ENCODE measurements at places on chromosomes 3 and 15.

- no peak for DNase-seq
These were observed 26.2 kb upstream of the LARS2 start for GRCh38 chr3:45362161-45362560.

DNA sequence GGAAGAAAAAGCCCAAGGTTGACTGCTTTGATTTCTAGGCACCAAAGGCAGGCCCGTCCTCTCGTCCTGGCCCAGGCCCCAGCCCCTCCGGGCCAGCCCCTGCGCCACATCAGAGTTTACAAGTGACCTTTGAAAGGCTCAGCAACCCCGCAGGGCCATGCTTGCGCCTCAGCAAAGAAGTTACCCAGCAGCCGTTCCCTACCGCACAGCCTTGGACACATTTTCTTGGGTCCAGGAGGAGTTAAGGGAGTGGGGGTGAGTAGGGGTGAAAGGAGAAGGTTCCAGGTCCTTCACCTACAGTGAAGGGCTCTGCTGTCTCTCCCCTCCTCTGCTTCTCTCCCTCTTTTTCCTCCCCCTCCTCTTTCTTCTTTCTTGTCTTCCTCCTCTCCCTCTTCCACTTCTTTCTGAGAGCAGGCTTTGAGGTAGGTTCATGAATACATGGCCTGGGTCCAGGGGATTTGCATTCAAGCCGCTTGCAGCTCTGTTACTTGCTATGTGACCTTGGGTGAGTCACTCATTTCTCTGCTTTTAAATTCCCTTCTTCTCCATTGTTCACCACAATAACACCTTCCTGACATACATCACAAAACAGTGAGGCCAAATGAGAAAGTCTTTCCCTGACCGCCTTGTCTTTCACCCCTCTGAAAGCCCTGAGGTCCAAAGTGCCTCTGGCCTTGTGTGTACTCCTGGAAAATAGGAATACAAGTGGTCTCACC is 223.3 kb upstream of the TPRG1 start:
- no peak for DNase-seq

- no peak for DNase-seq
These were observed 10.3 kb downstream of the NCBP2 start for GRCh38 chr3:196931828-196932587.

DNA sequence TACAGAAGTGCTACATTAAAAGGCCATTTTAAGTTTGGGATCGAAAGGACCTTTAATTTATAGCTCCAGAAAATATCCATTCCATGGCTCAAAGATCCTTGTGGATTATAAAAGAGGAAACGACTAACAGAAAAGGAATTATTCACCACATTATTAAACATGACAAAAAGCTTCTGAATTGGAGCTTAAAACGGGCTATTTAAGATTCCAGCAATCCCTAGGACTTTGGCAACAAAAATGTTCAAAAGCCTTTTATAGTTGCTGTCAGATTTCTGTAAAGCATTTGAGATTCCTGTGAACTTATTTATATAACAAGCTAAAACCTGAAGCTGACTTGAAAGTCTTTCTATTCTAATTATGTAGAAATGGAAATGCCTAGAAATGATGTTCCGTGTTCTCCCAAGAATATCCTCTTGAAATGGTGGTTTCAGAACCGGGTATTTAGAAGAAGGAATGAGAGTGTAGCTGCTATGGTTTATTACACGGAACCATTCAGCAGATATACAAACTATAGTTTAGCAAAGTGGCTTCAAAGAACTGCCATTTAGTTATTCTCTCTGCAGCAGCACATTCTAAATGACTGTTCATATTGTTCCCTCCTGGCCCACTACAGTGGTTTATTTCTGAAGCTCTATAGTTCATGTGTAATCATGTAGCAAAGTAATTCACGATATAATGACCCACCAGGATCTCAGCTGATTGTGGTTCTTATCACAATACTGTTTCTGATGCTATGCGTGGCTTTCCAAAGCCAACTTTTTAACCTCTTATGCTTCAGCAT is 961.7 kb downstream of the FHIT start:
- DNase-seq: no peak

GRCh38 chr3:127887321-127887720 is 27.7 kb upstream of the KBTBD12 start:
- DNase-seq: no peak

DNA sequence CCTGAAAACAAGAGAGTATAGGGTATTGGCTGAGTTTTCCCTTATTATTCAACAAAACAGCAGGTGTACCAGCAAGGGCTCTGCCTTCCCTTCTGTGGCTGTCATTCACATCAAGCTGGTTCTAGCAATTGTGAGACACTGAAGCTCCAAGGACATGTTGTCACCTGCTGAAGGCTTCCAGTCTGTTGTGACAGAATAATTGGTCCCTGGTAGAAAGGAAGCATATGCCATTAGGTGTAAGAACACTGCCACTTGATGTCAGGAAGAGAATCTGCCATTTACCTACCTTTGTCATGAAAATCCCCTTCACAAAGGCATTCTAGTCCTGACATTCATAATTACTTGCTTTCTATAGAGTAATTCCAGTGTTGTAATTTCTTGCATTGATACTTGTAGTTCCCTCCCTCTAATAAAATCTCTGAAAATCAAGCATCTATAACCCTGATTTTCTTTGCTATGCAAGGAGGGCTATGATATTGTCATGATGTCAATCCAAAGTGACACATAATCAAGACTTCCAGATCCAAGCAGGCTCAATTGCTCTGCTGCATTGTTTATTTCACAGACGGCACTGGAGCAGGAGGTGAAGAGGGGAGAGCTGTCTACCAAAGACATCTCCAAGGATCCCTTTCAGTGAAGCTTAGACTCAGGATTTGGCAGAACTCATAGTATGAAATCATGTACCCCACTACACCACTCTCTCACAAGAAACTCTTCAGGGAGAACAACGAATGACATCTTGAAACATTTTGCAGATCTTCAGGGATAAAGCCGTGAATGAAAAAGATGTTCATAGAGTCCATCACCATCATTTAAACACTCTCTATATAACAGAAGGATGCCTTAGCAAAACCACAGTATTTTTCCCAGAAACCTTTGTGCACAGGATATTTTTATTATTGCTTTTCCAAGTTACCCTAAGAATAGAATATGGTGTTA is 425.3 kb downstream of the RBMS3 start:
- no peak for DNase-seq

DNA sequence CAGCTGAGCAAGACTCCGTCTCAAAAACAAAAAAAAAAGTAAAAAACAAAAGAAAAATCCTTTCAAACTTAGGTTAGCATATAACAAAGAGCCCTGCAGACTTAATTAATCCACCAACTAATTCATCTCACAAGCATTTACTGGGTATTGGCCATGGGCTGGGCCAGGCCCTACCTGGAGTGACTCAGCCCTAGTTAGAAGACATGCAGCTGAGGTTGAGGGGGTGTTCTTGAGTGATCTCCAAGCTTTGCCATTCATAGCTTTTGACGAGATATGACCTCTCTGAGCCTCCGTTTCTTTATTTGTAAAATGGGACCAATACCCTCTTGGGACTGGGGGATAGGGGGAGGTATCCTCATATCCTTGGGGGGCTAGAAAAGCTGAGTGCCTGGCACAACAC is 7.8 kb downstream of the FBXL22 start:
- no peak for DNase-seq

- no peak for DNase-seq
These were observed 5.9 kb downstream of the TOP2B start for GRCh38 chr3:25658836-25659235.

DNA sequence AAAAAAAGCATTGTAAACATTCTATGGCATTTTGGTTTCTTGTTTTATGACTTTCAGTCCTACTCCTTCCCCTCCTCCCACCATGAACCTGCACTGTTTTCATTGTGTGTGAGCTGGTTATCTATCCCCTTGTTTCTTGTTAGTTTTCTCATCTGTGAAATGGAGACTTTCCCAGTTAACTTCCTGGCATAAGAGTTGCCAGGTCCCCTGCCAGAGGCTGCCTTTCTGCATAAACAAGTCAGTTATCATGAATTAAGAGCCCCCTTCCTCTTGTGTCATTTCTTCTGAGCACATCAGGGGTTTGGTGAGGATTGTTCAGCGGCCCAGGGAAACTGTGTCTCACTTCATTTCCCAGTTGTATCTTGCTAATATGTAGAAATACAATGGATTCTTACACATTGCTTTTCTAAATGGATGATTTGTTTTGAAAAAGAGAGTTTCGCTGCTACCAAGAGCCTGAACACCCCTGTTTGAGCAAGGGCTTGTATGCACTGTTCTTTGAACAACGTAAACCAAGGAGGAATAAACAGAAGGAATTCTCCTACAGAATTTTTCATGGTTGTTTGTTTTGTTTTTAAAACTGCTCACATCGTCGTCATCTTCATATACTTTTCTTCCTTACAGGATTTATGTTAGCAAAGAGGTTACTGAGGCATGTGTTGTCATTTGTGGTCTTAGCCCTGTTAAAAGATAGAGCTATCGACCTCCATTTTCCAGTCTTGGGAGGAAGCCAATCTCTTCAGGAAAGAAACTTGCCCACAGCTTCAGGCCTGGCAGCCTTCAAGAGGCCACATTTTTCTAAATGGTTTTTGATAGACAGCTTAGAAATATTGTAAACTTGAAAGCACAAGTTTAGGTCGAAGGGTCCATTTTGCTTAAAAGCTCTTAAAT is 144.6 kb upstream of the IL12A start:
- no peak for DNase-seq

GRCh38 chr3:121698476-121698875 is 37.8 kb upstream of the HCLS1 start:
- DNase-seq: no peak

DNA sequence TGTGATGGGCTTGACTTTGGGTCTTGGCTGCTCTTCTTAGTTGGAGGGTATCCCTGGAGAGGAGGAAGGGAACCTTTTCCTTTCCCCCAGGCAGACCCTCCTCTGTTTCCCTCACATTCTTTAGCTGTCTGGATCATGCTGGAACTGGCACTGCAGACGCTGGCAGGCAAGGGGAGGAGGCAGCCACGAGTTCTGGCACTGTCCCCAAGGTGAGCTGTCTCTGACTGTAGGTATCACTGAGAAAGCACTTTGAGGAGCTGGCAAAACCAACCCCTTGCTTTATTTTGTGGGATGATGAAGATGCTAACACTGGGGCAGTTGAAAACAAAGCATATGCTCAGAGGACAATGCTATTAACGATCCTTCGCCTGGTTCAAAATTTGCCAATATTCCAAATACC is 175.0 kb downstream of the SOX2 start:
- no peak for DNase-seq

GRCh38 chr3:117411971-117412370 is 702.4 kb downstream of the TUSC7 start:
- no peak for DNase-seq

DNA sequence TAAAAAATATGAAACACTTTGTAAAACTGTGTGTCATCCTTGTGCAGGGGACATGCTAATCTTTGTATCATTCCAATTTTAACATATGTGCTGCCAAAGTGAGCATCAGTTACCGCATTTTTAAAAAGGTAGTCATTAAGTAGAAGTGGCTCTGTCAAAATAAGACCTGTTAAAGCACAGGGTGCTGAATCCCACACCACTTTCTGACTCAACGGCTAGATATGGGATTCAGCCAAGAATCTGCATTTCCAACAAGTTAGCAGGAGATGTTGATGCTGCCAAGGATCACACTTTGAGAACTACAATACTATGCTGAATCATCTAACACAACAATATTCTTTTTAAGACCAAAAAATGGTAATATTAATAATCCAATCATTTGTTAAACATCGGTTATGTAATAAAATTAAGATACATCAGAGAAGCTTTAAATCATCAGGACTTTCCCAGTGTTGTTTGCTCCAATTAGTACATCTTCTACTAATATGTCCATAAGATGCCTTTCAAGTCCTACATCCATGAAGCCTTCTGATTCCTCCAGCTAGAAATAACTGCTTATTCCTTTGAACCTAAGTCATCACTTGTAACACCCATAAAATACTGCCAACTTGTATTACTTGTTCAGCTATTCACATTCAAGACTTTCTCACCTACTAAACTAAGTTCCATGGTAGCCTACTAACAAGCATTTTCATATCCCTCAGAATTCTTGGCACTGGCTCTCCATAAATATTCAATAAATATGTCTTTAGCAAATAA is 71.1 kb downstream of the TBL1XR1 start:
- DNase-seq: no peak

DNA sequence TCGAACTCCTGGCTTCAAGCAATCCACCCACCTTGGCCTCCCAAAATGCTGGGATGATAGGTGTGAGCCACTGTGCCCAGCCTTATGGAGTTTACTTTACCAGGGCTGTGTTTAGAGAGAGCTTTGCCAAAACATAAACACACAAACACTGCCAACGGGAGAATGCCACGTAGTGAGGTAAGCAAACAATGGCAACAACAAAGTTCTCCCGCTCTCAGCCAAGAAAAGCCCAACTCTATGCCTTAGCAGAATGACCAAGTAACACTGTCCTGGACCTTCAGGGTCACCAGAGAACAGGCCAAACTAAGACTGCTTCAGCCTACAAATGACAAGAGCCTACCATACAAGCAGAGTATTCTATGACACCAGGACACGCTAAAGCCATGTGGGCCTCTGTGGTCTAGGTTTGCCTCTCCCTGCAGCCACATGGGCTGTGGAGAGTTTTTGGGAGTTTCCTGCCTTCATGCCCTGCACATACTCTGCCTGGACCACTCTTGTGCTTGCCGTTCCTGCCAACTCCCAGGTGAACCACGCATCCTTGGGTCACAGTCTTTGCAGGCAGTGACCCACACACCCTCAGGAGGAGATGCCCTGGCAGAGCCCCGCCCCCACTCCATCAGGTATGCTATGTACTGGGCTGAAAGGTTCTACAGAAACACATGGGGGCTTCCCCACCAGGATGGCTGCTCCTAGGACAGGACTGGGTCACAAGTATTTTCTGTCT is 21.6 kb upstream of the CNBP start:
- no peak for DNase-seq

GRCh38 chr15:99409097-99409473 is 156.7 kb upstream of the MEF2A start:
- peak; percentile 58 for DNase-seq

DNA sequence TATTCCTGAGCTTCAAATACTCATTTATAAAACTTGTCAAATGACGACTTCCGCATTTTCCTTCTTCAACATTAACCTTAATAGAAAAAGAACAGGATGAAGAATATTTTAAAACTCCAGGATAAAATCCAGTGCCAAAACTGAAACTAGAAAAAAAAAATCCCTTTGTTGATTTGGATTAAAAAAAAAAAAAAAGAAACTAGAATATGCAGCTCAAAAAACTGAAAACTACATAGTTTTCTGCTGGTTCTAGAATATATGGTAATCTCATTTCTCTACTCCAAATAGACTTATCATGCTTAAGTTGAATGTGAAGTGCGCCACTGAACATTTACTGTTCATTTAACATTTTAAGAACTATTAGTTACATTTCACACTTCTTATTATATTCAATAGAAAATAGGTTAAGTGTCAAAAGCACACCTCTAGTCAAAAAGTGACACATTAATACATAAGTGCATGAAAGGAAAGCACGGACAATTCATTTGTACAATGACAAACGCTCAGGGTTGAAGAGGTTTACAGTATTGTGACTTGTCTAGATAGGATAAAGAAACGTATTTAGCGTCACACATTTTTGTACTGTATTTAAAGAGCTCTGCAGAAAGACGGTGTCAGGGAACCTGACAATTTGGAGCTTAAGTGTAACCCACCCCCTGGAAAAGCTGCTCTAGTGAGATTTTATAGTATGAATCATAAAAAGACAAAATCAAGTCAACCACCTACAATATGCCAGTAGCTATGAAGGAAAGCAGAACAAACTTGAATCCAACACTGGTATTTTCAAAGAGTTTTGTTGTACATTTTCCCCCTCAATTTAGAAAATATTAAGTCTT is 5.8 kb downstream of the TRA2B start:
- DNase-seq: no peak

GRCh38 chr3:6396631-6397030 is 464.3 kb upstream of the GRM7 start:
- DNase-seq: no peak

GRCh38 chr15:58524247-58524646 is 92.5 kb downstream of the LIPC start:
- DNase-seq: no peak

All from glutamatergic neuron (in vitro differentiated cells).